ENCODE measurements at places on chromosomes 3 and 15.

DNA sequence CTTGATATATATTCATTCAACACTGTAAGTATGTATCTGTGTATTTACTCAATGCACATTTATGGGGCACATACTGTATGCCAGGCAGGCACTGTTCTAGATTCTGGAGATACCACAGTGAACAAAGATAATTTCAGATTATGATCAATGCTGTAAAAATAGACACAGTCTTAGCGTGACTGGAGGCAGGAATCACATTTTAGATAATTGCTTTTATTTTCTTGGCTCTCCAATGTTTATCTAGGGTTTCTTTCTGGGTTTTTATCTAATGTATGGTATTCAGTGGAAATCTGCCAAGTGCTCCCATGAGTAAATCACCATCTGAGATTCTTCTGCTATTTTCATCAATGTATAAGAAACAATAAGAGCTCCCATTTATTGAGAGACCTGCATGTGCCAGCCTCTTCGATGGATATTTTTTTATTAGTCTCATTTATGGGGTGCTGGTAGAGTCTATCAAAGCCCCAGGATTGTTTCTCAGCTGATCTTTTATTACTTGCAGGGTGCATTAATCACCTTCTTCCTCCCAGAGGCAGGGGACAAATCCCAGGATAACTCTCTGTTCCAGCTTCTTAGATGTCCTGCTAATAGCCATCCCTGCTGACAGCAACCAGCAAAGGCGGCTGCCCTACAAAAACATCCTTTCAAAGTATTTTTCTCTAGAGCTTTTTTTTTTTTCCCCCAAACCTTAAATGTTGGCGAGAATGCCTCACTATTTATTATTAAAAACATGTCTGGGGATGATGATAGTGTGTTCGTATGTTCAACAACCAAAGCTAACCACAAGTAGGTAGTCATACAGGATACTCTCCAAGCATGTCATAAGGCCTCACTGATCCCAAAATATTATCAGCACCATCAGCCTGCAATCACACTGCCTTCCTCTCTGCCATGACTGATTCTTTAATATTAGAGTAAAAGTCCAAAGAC, 331.0 kb upstream of the RASGRP1 start:
- no peak for DNase-seq

GRCh38 chr15:89406218-89406939, 71.8 kb upstream of the POLG start:
- DNase-seq, result no peak

- no peak for DNase-seq
Observed at GRCh38 chr3:188217011-188217463, 63.1 kb downstream of the LPP start.

DNA sequence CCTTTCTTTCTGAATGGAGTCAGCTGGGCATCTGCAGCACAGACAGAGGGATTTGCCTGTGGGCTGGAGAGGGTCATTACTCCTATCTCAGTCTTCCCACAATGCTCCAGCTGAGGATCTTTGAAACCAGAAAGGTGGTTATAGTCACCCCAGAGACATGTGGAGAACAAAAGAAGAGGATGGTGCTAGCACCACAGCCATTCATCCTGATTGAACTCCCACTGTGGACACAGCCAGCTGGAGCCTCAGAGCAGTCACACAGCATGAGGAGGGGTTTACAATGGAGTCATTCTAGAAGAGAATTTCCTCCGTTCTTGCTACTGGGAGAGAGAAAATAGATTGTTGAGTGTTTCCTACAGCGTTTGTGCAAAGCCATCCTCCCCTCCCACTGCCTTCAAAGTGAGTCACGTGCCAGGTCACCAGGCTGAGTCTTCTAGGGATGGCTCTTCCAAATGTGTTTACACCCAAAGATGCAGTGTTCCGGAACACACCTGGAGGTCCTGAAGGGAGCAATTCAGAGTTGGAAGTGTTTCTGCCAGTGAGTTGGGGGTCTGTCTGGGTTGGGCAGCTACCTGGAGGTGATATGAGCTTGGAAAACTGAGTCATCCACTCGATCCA, 18.9 kb upstream of the GREM1 start:
- no peak for DNase-seq

Measured in CD4-positive, alpha-beta T cell treated with Interleukin-10 for 1 hour (primary cell).